NCI-H1436 (cell line): ENCODE measurements at places on chromosomes 5 and 9.

GRCh38 chr9:119689879-119690278 lies 320.6 kb upstream of the BRINP1 start:
- DNase-seq = no peak

DNA sequence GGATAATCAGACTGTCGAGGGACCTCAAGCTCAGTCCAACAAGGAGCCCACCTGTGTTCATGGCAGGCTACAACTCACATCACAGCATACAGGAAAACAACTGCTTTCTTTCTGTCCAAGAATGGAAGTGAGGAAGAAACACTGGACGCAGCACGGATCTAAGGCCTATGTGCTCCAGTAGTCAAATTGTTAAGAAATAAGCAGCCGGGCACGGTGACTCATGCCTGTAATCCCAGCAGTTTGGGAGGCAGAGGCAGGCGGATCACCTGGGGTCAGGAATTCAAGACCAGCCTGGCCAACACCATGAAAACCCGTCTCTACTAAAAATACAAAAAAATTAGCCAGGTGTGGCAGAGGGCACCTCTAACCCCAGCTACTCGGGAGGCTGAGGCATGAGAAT lies 427.8 kb downstream of the BNC2 start:
- DNase-seq = no peak

DNA sequence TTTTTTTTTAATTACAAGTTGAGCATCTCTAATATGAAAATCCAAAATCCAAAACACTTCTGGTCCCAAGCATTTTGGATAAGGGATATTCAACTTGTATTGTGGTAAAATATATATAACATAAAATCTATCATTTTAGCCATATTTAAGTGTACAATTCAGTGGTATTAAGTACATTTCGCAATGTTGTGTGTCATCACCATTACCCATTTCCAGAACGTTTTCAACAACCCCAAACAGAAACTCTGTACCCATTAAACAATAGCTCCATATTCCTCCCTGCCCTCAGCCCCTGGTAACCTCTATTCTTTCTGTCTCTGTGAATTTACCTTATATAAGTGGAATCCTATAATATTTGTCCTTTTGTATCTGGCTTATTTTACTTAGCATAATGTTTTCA lies 24.9 kb downstream of the TICAM2 start:
- DNase-seq = no peak

DNA sequence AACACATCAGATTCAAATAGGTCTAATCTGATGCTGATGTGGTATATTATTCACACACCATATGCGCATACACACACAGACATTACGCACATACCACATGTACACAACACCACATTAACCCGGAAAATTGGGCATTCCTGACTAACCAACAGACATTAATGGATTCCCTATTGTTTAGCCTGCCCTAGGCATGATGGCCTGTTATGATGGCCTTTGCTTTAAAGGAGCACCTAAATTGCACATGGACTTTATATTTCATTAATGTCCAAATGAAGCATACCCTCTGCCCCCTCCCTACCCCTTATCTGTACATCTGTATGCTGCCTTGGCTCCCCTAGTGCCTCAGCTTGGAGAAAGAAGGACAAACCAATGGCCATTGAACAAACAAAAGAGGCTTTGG lies 127.7 kb upstream of the PRLR start:
- DNase-seq = no peak

GRCh38 chr9:121650217-121651007 lies 1.0 kb upstream of the DAB2IP start:
- DNase-seq = peak; percentile 19

DNA sequence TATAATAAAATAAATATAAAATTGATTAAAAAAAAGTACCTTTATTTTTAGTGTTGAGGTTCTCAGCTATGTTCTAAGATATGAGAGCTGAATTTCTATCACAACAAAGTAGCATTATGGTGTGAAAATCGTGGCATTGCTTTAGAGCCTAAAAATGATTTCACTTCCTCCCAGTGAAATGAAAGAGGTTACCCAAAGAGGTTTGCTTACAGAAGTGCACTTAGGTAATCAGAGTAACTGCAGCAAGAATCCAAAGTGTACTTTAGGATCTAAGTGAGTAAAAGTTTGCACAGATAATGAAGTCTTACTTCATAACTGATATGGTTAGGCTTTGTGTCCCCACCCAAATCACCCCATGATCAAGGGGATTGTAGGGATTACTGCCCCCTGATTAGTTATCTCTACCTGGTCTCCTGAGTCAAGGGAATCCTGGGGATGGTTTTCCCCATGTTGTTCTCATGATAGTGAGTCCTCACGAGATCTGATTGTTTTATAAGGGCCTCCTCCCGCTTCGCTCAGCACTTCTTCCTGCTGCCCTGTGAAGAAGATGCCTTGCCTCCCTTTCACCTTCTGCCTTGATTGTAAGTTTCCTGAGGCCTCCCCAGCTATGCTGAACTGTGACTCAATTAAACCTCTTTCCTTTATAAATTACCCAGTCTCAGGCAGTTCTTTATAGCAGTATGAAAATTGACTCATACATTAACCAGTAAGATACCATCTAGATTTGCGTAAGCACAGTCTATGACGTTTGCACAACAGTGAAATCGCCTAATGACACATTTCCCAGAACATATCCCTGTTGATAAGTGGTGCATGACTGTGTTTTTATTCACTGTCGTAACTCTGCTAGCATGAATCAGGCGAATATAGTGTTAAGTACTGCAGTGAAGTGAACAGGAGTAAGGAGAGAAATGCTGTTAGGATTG lies 40.3 kb upstream of the LRRC70 start:
- no peak for DNase-seq

DNA sequence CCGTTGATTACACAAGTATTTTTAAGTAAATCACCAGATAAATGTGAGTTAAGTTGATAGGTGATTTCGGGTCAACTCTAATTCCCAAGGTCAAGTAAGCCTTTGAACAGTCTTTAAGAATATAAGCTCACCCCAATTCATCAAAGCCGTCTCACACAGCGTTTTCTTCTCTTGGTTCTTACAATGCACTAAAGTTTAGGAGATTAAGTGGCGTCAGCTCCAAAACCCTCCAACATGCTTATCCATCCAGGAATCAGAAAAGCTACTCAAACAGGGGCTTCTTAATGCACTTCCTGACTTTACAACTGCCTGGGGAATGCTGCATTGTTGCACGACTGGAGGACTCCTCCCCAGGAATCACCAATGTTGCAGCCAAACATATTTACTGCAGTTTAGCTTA lies 206.2 kb upstream of the EFNA5 start:
- no peak for DNase-seq
